Mucosa of descending colon (tissue), 3 donors: ENCODE measurements at places on chromosomes 13 and 19. TPM values are rescaled to one million over a fixed set of nuclear protein-coding genes. Genes with fewer than 3 reads are reported as not detected.

GRCh38 chr13:102962430-102962829, 103.8 kb downstream of the SLC10A2 start:
- DNase-seq = no peak

Gene ZBTB7A
- 112 TPM for total RNA-seq

GRCh38 chr13:48962281-48962680, 13.4 kb upstream of the FNDC3A start:
- no peak for DNase-seq

DNA sequence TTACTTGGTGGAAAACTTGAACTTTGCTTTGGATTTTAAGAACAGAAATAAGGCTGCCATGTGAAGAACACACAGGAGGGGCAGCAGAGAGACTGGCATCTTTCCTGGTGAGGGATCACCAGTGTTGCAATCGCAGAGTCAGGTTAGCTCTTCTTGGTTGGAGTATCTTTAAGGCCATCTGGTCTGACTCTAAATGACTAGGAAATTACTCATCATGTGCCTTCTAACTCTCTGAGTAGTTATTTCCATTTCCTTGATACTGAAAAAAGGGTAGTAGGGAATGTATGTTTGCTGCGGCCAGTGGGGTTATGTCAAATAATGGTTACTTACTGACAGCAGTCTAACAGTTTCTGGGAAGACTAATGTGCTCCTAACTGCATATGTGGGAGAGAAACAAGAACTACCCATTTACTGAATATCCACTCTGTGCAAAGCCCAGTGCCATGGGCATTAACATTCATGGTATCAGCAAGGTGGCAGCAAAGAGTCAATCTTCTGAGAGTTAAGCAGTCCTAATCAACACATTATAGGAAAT, 122.1 kb downstream of the COG6 start:
- no peak for DNase-seq

Gene ZNF566
- total RNA-seq = 14.8 TPM

Gene PSG11
- total RNA-seq = not detected

DNA sequence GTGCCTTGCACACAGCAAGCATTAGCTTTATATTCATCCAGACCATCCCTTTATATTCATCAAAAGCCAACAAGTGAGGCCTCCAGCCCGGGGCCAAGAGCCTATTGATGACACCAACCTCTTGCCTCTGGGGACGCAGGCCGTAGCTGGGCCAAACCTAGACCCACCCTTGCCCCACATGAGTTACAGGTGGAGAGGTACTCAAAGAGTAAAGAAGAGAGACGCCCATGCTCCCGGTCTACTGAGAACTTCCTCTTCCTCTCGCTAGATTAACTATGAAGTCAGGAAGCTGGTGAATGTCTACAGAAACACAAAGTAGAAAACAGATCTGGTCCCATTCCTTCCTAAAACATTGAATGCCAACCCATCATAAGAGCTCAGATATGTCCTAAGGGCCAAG, 3.8 kb upstream of the MLNR start:
- DNase-seq = no peak

DNA sequence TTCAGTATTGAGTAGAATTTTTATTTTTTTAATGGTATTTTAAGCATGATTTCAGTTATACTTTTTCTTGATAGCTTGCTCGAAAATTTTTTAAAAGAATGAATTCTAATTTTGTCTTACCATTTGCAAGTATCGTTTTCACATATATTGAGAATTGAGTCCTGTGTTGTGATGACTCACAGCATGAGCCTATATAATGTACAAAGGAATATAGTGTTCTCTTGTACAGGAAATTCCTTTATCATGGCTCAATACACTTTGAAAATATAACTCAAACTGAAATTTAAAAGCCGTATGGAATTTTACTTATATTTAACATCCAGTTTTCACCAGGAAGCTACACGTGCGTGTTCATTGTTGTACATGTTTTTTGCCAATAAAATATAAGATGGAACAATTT, 161.1 kb upstream of the TMTC4 start:
- no peak for DNase-seq

Gene KLK2
- total RNA-seq = not detected

Gene LRRC25
- total RNA-seq = 5.8 TPM

DNA sequence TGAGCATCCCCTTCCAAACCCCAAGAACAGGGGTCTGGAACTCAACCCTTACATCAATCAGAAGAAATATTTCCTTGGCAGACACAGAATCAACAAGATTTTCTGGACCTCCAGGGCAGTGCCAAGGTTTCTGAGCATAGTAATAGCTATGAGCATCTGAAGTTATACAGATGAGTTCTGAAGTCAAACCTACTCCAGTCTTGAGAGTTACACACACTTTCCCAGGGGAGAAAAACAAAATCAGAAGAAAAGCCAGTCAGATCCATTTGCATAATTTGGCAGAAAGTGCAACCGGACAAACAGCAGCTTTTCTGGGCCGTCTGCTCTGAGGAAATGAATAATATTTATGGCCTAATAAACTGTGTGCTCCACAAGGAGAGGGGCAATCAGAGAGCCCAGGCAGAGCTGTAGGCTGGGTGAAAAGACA, 93.1 kb downstream of the KL start:
- no peak for DNase-seq
